NCI-H748 treated with DMSO at 0.1 percent for 48 hours (cell line): ENCODE measurements at places on chromosomes 5 and 9.

DNA sequence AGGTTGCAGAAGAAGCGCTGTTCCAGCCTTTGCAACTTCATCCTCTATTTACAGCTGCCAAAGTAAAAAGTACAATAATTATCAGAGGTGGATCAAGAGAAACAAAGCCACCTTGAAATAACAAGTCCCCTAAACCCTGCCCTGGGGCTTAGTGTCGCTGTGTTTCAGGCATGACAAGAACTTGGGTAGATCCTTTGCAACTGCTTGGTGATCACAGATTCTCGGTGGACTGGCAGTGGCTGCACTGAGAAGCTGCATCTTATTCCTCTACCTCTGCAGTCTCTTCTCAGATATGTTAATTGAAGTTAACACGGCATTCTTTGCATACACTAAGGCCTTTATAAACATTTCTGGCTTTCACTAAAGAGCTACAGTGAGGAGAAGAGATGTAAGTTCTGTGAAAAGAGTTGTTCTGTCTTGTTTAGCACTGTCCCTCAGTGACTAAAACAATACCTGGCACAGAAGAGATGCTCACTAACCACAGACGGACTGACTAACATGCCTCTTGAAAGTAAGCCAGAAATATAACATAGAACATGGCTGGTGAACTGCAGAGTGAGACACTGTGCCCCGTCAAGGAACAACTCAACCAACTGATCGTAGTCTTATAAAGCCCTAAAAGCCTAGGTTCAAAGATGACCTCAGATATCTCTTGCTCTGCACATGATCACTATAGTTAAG is 144.2 kb downstream of the MLLT3 start:
- no peak for DNase-seq

- no peak for DNase-seq
These were observed 34.2 kb downstream of the EMB start for GRCh38 chr5:50406877-50407276.

- no peak for DNase-seq
These were observed 100.2 kb downstream of the INSYN2B start for GRCh38 chr5:169880012-169880663.

GRCh38 chr9:126805554-126806262 is 868 bp downstream of the ZBTB43 start:
- no peak for DNase-seq

DNA sequence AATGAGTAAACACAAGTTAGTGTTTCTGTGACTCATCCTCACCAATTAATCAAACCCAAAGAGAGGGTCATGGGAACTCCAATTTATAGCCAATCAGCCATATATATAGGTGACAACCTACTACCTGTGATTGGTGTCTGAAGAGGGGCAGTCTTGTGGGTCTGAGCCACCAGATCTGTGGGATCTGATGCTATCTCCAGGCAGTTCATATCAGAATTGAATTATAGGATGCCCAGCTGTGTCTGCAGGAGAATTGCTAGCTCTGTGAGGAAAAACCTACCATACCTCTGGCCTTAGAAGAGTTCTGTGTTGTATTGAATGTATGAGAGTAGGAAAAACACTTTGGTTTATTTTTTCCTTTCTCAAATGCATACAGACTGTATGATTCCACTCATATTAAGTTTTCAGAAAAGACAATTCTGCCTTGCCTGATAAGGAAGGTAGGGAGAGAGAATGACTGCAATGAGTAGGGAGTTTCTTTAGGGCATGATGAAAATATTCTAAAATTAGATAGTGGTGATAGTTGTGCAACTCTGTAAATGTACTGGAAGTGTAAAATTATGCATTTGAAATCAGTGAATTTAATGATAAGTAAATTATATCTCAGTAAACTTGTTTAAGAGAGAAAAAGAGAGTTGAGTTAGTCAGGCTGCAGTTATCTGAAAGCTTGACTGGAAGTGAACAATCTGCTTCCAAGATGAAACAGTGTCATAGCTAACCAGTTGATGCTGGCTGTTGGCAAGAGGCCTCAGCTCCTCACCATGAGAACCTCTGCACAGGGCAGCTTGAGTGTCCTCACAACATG is 274.9 kb downstream of the AUH start:
- DNase-seq: no peak

DNA sequence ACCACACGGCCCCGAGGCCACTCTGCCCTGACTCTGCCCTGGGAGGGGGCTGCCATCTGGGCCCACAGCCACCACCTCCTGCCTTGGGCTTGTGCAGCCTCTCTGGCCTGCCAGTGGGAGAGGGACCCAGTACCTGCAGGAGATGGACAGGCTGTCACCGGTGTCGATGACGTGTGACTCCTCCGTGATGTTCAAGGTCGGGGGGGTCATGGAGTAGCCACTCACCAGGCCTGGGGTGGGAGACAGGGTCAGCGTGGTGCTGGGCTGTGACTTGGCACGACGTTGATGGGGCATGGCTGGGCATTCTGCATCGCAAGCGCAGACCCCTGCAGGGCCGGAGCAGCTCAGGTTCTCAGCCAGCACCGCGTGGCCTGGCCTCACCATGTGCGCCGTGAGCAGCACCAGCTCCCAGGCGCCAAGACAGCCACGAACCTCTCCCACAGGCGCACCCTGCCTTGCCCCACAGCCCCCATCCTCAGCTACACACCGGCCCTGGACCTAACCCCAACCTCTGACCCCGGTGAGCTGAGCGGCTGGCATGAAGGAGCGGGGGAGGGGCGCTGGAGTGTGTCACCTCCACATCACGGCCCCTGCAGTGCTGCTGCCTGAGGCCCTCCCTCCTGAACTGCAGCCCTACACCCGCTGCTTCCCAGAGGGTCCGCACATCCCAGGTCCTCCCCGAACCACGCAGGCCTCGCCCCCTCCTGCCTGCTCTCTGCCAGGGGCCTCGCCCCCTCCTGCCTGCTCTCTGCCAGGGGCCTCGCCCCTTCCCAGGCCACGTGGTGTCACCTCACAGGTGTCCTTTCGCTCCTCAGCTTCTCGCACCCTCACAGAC is 17.6 kb downstream of the FLT4 start:
- DNase-seq: peak; percentile 14
